Epithelial cell of prostate (primary cell): ENCODE measurements at places on chromosomes 6 and 20.

DNA sequence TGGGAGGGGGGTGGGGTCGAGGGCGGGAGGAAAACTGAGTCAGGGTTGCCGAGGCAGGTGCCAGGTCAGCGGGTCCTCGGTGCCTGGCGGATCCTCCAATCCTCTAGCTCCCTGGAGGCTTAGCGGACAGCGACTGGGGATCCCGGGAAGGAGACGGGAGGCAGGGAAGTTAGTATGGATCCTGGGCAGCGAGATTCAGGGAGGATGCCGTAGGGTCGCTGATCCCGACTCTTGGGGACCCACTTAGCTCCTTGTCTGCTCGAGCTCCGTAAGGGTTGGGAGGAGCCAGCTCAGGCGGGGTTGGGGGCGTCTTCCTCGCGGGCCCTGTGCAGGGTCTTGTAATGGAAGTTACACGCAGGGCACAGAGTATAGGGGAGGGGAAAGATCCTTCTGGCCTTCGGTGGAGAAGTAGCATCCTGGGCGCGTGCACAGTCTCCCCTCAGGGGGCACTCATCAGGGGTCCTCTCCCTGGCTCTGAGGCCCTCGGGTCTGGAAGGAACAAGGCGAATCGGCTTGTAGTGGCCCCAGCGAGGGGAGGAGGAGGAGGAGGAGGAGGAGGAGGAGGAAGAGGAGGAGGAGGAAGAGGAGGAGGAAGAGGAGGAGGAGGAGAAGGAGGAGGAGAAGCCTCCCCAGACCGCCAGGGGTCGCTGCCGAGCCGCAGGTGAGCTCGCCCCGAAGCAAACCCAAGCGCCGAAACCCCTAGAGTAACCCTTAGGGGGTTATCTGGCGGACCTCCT is 6.4 kb upstream of the SLC12A5 start:
- DNase-seq = no peak

DNA sequence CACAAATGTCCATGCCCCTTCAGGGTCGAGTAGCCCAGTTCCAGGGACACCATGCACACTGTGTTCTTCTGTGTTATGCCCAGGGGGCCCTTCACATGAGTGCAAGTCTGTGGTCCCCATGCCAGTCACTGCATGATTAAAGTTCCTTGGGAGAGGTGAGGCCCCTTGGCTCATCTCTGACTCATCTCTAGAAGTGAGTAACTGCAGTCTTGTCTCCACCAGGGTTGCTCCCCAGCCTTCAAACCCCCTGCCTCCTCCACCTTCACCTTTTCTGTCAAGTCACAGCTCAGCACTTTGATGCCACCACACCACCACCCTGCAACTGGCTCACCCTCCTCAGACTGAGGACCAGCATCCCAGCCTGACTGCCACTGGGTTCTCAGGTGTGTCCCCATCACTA is 161.7 kb downstream of the UNC5CL start:
- no peak for DNase-seq

GRCh38 chr20:7497985-7498384 is 442.3 kb downstream of the HAO1 start:
- peak; percentile 76 for DNase-seq

- DNase-seq = no peak
Measured at GRCh38 chr20:16236589-16237241, 336.5 kb downstream of the KIF16B start.

GRCh38 chr20:44802702-44803101 is 7.6 kb downstream of the RIMS4 start:
- no peak for DNase-seq

DNA sequence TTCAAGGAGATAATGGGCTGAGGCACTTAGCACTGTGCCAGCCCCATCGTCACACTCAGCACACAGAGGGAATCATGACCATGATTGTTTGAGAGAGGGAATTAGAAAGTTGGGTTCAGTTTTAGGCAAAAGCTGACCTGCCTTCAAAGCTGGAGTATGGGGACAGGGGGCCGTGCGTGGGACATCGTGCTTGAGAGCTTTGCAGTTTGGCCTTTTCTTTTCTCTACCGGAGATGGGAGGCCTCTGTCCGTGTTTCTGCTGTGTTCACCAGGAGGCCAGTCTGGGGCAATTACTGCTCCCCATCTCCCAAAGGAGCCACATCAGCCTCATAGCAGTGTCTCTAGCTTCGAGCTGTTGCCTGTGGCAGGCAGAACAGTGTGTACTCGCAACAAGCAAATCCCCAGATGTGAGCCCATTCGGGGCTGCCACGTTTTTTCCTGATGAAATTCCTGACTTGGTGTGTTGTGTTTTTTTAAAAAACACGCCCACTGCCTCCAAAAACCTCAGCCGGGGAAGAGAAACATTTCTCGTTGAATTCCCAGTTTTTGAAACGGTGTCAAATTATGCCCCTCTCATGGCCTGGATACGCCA is 20.2 kb downstream of the EYA2 start:
- DNase-seq = no peak
